ENCODE measurements at places on chromosomes 12 and 14.

DNA sequence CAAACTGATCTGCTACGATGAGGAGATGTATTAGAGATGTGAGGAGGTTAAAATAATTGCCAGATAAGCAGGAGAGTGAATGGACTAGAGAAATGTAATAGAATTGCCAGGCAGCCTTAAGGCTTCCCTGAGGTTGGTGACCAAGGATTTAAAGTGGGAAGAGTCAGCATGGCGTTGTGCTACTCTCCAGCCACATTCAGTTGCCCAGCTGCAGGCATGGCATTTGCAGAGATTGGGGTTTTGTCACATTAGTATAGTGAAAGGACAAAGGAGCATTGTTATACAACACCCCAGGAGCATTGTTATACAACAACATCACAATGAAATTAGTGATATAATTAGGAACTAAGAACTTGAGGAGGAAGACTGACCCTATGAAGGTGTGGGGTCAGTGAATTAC, 31.7 kb downstream of the MARK3 start:
- no peak for DNase-seq

DNA sequence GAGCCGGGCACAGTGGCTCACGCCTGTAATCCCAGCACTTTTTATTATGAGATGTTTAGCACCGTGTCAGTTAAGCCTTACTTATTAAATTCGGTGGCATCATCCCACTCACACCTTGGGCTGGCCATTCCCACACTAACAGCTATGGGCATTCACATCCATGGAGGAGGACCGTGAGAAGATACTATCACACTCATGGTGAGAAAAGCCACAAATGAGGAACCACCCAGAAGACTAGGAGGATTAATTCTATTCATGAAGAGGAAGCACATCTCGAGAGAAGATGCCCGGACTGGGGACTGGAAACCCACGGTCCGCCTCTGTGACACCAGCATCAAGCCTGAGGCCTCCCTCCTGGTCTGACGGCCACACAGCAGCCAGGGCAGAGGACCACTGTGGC, 4.9 kb downstream of the CDC42BPB start:
- no peak for DNase-seq

DNA sequence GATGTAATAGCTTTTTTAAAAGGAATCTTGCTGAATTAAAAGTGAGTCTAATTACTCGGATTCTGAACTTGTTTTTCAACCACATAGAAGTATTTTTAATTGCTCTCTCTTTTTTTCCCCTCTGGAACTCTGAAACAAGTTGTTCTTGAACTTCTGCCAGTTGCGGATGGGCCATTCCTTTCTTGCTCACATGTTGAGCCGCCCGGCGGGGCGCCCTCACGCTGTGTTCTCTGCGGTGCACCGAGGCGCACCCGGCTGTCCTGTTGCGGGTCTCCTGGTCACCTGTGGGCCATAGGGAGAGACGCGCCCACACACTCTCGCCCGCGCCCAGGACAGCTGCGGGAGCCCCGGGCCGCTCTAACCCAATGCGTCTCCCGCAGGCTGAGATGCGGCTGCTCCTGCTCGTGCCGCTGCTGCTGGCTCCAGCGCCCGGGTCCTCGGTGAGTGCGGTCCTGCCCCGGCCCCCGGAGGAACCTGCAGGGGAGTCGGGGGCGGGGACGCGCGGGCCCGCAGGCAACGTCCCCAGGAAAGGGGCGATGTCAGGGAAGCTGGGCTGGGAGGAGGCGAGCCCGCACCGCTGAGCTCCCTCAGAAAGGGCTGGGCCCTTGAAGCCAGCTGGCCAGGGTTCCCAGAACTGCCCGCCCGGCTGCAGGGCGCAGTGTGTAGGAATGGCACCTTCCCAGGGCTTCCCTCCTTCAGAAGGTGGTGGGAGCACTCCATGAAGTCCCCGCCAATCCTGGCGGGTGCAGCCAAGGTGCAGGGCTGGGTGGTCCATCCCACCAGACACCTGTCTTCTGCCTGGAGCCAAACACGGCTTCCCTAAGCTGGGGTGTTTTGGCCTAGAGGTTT, 2.3 kb downstream of the PAPLN start:
- peak; percentile 80 for DNase-seq

GRCh38 chr14:76168531-76168930, 16.8 kb downstream of the GPATCH2L start:
- no peak for DNase-seq

DNA sequence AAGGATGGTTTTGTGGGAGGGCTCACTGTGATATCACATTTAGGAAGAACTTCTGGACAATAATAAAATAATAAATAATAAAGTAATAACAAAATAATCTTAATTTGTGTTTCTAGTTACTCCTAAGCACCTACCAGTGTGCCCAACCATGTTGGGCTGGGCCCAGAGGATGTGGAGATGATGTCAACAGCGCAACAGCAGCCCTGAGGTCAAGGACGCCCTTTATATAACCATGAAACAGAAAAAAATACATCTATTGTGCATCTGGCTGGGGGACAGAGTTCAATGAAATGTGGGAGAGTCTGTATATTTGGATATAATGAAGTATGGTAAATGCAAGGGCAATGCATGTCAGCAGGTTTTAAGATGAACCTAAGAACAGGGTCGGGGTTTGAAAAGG, 552.8 kb downstream of the VRK1 start:
- DNase-seq, result no peak
